ENCODE measurements at places on chromosomes 3 and 15. TPM values are rescaled to one million over a fixed set of nuclear protein-coding genes. Genes with fewer than 3 reads are reported as not detected.

DNA sequence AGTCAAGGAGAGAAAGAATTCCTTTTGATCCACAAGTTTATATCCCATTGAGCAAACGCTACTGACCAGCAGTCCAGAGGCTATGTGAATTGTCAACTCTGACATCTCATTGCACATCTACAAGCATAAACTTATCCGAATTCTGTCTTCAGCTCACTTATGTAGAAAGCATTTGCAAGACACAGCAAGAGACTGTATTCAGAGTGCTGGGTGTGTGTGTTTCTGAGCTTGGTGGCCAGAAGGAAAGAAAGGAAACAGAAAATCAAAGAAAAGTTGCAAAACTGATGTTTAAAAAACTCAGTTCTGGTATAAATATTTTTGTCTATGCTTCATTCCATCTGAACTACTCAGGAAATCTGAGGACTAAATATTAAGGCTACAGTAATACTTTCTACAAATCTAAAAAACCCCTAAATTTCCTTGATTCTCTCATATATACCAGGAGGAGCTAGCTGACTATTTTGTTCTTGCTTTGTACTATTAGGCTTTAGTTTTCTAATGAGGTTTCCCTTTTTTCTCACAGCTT, 45.5 kb downstream of the LSAMP start:
- DNase-seq, result no peak

GRCh38 chr15:59537403-59537802, 74.2 kb upstream of the GCNT3 start:
- DNase-seq, result no peak

GRCh38 chr3:31927811-31928210, 53.3 kb downstream of the OSBPL10 start:
- no peak for DNase-seq

- no peak for DNase-seq
Measured at GRCh38 chr3:132538072-132538471, 59.0 kb upstream of the ACKR4 start.

DNA sequence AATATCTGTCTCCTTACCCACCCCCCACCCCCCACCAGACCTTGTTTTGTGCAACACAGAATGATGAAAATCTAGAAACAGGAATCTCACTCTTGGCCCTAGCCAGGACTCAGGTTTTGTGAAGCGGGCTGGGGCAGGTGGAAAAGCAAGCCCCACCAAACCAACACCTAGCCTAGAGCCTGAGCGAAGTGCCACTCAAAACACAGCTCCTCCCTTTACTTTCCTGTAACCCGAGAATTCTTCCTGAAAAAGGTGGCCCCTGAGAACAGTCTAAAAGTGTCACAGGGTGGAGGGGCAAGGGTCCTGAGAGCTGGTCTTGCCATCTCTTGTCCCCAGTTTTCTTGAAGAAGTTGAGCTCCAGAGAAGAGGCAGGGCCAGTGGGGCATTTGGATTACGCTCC, 17.4 kb upstream of the RPUSD3 start:
- DNase-seq, result no peak

- DNase-seq, result no peak
Measured at GRCh38 chr15:41028853-41029252, 75.6 kb downstream of the CHAC1 start.

- DNase-seq, result no peak
Measured at GRCh38 chr3:138173769-138174420, 826 bp downstream of the DBR1 start.

- DNase-seq, result peak; percentile 18
Measured at GRCh38 chr3:119681279-119681678, 4.1 kb upstream of the COX17 start.

DNA sequence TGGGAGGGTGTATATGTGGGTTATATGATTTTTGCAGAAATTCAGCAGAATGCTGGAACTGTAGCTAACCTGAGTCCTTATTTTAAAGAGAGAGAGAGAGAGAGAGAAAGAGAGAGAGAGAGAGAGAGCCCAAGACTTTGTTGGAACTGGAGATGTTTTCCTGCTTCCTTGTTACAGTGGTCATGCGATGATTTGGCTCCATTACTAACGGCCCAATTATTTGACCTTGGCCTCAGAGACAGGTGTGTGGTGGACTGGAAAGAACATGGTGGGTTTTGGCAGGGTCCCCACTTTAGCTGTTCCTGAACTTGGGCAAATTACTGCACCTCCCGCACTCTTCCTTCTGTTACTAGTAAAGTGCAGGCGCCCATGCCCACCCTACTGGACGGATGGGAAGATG, 14.8 kb upstream of the ACSBG1 start:
- DNase-seq, result no peak

DNA sequence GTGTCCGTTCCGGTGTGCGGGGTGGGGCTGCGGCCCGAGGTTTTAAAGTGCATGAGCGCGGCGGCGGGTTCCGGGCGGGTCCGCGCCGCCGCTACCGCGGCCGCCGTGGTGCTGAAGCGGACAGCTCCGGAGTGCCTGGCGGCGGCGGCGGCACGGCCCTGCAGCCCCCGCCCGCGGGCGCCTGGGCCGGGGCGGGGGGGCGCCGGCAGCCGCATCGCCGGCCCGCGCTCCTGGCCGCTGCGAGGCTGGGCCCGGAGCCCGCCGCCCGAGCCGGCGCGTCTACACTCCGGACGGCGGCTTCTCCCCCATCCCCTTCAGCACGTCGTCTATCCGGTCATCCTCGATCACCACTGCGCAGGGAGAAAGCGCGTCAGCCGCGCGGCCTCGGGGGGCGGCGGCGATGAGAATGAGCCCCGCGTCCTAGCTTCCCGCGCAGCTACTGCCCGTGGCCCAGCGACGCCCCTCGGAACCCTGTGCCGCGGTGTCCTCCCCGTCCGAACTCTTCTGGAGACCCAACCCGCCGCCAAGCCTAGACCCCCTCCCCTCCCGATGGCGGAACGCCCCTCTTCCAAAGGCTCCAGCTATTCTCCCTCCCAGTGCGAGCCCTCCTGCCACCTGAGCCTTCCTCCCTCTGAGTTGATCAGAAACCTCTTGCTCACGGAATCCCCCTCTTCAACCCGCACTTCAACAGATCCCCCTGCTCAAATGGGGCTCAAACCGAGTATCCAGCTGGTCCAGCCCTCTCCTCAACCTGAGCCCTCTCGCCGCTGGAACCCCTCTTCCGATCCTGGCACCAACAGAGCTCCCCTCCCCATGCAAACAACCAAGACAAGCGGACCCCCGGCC, 1.3 kb downstream of the CAMK2N2 start:
- DNase-seq, result peak; percentile 16

- DNase-seq, result no peak
Measured at GRCh38 chr3:183378008-183378407, 50.4 kb downstream of the MCF2L2 start.

- DNase-seq, result no peak
Measured at GRCh38 chr15:33823119-33823518, 145.2 kb upstream of the CHRM5 start.

GRCh38 chr3:184596886-184597575, 35.4 kb downstream of the EPHB3 start:
- no peak for DNase-seq

- DNase-seq, result no peak
Measured at GRCh38 chr15:99211926-99212325, 37.5 kb downstream of the TTC23 start.

DNA sequence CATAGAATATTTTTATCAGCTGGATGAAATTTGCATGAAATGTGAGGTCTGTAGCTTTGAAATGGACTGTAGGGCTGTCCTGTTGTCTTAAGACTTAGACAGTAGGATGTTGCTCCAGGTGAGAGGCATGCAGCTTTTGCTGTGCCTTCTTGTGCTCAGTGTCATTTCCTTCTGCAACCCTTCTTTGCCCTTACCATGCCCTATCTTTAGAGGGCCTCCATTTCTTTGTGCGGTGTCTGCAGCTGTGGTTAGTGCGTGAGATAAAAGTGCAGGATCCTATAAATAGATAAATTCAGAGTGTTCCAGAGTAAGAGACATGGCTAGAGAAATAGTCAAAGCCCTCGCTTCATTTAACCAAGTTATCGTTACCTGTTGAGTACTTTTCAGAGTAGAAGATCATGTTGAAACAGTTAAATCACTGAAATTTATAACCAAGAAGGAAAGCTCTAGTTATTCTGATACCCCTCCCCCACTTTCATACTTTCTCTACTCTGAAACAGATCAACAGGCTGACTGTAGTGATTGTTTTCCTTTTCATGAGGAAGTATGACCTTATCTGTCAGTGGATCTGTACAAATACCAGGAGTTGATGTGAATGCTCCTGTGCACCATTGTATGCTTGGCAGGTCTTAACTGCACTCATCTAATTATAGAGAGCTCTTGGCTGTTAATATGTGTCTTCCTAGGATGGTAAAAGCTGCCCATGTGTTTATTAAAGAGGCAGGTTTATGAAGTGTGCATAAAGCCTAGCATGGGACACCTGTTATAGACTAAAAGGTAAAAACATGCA, 18.2 kb downstream of the EIF3J start:
- no peak for DNase-seq

The CORO2B gene
- not detected for polyA plus RNA-seq

The CFAP100 gene
- not detected for polyA plus RNA-seq

The TMEM108 gene
- polyA plus RNA-seq, result not detected

The AHSG gene
- not detected for polyA plus RNA-seq

The CNTN4 gene
- polyA plus RNA-seq, result not detected

The GPR27 gene
- polyA plus RNA-seq, result 0.18 TPM

The SUSD5 gene
- polyA plus RNA-seq, result not detected

Data from naive thymus-derived CD8-positive, alpha-beta T cell (primary cell).